Activated gamma-delta T cell (primary cell): ENCODE measurements at places on chromosomes 1 and 21.

GRCh38 chr1:153791648-153792253, 16.5 kb downstream of the SLC27A3 start:
- DNase-seq, result no peak

DNA sequence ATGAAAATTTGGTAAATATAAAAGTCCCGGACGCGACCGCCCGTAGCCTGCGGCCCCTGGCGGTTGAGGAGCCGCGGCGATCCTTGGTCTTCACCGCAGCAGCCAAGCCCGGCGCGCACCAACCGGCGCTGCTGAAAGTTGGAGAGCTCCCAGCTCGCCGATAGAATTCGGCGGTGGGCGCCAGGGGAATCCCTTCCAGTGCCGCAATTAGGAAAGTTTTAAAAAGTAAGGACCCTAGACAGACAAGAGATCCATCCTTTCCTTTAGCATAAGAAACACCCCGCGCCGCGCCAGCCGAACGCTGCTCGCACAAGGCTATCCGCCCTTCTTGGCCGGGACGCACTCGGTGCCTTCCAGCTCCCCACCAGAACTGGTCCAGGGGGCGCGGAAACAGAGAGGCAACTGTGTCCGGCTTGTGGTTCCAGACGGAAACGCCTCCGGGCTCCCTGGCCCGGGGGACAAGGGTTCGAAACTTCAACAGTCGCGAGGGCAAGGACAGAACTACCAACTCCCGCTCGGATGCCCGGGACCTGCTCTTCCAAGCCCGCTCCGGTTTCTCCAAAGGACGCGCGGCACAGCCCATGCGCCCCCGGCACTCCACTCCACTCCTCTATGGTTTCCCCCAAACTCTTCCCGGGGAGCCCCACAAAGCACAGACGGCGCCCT, 1.7 kb downstream of the FAM78B start:
- no peak for DNase-seq

- DNase-seq, result peak; percentile 19
Measured at GRCh38 chr1:53413175-53414001, 45.8 kb upstream of the DMRTB1 start.

GRCh38 chr1:183186841-183187240, 777 bp downstream of the LAMC2 start:
- no peak for DNase-seq

DNA sequence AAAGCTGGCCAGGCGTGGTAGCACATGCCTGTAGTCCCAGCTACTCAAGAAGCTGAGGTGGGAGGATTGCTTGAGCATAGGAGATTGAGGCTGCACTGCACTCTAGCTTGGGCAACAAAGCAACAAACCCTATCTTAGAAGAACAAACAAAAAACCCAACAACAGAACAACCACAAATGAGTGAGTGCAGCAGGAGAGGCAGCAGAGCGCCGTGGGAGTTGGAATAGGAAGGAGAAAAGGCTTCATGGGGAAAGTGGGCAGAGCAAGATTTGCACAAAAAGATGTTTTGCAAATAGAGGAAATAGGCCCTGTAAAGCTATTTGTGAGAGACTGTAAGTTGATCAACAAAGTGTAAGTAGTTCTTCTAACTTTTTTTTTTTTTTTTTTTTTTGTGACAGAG, 19.6 kb downstream of the SMAP2 start:
- DNase-seq, result no peak

- no peak for DNase-seq
Measured at GRCh38 chr1:59767119-59767518, 47.6 kb upstream of the HOOK1 start.

GRCh38 chr1:219086956-219087469, 86.7 kb upstream of the LYPLAL1 start:
- no peak for DNase-seq

DNA sequence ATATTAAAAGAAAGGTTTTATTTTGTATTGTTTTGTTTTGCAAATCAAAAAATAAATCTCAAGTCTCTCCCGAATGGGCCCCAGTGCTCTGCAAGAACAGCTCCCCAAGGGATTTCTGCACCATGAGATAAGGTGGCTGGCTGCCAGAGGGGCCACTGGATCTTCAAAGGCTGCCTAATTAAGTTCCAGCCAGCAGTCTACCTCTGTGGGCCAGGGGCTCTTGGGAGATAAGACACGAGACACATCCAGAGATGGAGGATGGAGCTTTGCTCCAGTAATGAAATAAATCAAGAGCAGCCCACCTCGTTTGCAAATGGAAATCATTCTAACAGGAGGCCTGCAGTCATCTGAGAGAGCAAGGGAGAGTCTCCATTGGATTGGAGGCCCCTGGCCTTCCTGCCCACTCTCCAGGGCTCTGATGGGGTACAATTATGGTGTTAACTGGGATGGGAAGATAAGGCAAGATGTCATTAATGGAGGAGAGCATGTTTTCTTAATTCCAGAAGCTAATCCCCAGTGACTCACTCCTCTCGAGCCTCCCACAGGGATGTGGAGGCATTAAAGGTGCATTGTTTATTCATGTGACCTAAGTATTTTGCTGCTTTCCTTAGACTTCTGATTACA, 155.2 kb upstream of the KAZN start:
- DNase-seq, result no peak

DNA sequence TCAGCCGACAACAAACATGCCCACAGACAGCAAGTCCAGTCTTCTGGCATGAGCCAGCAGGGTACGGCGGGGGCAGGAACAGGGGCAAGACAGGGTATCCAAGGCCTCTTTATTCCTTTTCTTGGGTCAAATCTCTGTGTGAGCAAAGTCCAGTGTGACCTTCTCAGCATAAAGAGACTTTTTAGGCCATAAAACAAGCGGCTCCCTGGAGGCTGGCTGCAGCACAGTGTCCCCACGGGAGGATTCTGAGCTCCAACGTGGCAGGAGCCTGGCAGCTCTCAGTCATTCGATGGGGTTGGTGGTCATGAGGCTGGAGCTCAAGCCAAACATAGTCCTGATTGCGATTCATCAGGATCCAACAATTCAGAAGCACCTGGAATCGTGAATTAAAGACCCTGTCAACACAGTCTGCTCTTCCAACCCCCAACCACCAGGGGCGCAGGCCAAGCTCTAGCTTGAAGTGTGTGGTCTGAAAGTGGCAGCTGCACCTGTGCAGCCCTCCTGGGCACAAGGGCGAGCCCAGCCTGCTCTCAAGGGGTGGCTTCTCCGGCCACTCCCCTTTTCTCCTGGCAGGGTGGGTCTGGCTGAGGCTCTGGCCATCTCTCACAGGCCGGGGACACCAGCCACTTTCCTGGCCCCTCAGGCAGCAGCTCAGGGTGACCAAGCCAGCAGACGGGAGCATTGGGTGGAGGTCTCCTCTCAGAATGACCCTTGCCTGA, 62.1 kb downstream of the SLC66A1 start:
- no peak for DNase-seq

- no peak for DNase-seq
Measured at GRCh38 chr21:19268686-19269085, 865.1 kb upstream of the TMPRSS15 start.

GRCh38 chr1:230869500-230869899, 1.2 kb upstream of the C1orf198 start:
- no peak for DNase-seq

DNA sequence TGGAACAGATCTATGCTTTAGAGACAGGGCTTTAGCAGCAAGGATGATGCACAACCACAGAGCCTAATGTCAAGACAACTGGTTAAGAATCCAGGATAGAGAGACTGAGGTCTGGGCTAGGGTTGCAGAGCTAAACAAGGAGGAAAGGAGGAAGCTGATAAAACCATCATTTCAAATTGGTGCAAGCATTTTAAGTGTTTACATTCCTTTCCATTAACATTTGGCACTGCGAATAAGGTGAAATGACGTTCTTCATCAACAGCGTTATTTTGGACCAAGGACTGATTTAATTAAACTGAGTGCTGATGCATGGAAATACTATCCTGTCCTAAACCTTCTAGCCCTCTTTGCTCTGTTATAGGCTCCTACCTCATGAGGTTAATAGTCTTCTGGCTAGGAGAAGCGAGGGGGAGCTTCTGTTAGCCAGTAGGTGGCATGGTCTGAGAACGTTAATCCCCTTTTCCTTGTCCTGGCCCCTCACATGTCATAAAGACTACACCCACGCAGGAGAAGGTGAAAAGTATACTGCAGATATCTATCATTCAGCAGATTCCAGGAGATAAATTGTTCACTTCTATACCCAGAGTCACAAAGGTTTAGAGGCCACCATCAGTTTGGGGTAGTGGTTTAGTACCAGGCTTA, 7.6 kb upstream of the C1orf21 start:
- no peak for DNase-seq

DNA sequence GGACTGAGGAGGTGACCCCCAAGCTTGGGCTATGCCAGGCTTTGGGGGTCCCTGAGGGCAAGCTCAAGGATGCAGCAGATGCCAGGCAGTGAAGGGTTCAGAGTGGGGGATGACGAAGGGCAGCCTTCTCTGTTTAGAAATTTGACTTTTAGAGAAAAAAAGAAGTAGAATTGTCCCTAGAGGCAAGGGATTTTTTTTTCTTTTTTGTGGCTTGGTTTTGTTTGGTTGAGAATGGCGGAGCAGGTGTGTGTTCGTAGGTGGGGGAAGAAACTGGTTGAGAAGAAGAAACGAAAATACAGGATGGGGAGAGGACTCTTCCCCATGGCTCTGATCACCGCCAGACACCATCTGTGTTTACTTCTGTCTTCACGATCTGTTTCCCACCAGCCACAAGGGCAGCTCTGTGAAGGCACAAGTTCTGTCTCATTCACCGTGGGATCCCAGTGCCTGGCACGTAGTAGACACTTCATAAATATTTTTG, 8.2 kb downstream of the PLA2G5 start:
- no peak for DNase-seq

DNA sequence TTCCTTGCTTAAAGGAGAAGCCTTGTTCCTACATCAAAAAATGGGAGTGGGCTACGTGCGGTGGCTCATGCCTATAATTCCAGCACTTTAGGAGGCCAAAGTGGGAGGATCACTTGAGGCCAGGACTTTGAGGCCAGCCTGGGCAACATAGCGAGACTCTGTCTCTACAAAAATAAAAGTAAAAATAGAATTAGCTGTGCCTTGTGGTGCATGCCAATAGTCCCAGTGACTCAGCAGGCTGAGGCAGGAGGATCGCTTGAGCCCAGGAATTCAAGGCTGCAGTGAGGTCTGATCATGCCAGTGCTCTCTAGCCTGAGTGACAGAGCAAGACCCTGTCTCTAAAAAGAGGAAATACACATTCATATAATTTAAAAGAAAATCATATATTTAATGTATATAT, 127.1 kb downstream of the C1orf21 start:
- DNase-seq, result no peak

- DNase-seq, result no peak
Measured at GRCh38 chr21:37534431-37534830, 167.9 kb downstream of the DYRK1A start.

DNA sequence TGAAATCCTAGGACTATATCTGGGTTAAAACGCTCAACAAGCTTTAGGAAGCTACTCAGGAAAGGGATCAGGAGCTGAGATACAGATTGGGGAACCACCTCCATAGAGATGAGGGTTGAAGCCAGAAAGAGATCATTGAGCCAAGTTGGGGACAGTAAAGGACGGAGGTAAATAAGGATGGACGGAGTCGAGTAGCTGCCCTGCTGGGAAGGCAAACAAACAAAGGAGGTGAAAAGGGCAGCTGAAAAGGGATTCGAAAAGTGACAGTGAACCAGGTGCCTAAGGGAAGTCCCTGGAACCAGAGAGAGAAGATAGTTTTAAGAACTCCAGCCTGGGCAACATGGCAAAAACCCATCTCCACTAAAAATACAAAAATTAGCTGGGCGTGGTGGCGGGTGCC, 6.3 kb upstream of the CAMSAP2 start:
- DNase-seq, result no peak

- no peak for DNase-seq
Measured at GRCh38 chr1:113192242-113192641, 119.2 kb downstream of the LRIG2 start.

DNA sequence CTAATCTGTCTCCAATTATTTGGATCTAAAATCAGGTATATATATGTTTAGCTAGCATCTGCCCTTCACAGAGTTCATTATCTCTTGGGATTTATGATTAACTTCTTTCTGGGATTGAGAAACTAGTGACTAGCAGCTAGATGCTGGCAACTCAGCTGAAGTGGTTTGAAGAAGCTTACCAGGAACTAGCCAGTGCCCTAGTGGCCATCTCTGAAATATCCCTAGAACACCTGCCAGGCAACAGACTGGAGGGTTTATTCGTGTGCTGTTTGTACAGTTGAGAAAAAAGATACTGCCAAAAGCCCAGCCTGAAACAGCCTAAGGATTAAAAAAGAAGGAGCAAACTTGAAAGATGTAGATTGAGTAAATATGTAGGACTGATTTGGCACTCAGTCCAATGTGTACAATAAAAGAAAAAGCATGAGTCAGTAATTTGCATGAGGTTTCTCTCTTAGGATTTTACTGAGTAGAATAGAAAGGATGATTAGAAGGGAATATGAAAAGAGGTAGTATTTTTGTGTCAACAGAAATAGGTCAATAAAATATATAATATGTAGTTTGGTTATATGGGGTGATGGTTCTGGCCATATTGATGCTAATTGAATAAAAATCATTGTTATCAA, 1144.6 kb upstream of the ADGRL2 start:
- no peak for DNase-seq

- no peak for DNase-seq
Measured at GRCh38 chr1:29360768-29361167, 124.4 kb downstream of the PTPRU start.

- no peak for DNase-seq
Measured at GRCh38 chr21:26806801-26807295, 38.4 kb downstream of the ADAMTS1 start.
